HL-60 (cell line): ENCODE measurements at places on chromosomes 4 and X.

GRCh38 chrX:106957856-106958255 is 37.7 kb downstream of the CLDN2 start:
- no peak for DNase-seq

- DNase-seq, result no peak
Observed at GRCh38 chr4:110778521-110778920, 155.6 kb upstream of the PITX2 start.

GRCh38 chr4:52638717-52639116 is 20.4 kb downstream of the USP46 start:
- peak; percentile 45 for DNase-seq

DNA sequence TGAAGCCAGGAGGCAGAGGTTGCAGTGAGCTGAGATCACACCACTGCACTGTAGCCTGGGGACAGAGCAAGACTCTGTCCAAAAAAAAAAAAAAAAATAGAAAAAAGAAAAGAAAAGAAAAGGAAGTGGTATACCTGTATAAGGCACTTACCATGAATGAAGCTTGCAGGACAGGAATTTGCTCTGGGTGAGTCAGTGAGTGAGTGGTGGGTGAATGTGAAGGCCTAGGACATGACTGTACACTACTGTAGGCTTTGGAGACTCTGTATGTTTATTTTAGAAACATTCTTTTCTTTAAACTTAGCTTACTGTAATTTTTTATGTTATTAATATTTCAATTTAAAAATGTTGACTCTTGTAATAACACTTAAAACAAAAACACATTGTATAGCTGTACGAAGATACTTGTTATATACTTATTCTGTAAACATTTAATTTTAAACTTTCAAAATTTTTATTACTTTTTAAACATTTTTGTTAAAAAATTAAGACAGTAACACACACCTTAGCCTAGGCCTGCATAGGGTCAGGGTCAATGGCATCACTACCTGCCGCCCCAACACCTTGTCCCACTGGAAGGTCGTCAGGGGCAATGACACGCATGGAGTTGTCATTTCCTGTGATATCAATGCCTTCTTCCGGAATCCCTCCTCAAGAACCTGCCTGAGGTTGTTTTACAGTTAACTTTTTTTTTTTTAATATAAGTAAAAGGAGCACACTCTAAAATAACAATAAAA is 78.7 kb downstream of the CLNK start:
- no peak for DNase-seq

GRCh38 chr4:126486377-126486776 is 1146.4 kb upstream of the INTU start:
- DNase-seq, result no peak

DNA sequence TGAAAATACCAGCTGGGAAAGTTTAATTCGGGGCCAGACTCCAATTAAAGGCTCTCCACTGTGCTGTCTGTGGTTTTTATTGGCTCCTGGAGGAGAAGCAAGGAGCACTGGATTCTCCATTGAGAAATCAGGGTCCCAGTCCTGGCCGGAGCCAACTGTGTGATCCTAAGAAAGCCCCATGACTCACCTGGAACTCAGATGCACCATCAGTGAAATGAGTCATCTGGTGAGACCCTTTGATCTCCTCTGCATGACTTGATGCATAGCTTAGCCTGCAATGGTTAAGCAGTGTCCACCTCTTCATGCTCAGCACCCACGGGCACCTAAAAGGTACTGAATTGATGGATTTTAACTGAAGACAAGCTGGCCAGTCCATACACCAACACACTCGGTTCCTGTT is 119.2 kb upstream of the VCX3B start:
- no peak for DNase-seq

- no peak for DNase-seq
Observed at GRCh38 chrX:114028907-114029662, 554.8 kb upstream of the HTR2C start.

GRCh38 chrX:118566359-118566758 is 70.7 kb downstream of the DOCK11 start:
- no peak for DNase-seq

GRCh38 chrX:111662292-111662691 is 18.7 kb upstream of the ALG13 start:
- DNase-seq, result no peak
